Ureter (tissue), 1 donor: ENCODE measurements at places on chromosomes 6 and 20. TPM values are rescaled to one million over a fixed set of nuclear protein-coding genes. Genes with fewer than 3 reads are reported as not detected.

CLIC5 gene
- 8.0 TPM for total RNA-seq

DNA sequence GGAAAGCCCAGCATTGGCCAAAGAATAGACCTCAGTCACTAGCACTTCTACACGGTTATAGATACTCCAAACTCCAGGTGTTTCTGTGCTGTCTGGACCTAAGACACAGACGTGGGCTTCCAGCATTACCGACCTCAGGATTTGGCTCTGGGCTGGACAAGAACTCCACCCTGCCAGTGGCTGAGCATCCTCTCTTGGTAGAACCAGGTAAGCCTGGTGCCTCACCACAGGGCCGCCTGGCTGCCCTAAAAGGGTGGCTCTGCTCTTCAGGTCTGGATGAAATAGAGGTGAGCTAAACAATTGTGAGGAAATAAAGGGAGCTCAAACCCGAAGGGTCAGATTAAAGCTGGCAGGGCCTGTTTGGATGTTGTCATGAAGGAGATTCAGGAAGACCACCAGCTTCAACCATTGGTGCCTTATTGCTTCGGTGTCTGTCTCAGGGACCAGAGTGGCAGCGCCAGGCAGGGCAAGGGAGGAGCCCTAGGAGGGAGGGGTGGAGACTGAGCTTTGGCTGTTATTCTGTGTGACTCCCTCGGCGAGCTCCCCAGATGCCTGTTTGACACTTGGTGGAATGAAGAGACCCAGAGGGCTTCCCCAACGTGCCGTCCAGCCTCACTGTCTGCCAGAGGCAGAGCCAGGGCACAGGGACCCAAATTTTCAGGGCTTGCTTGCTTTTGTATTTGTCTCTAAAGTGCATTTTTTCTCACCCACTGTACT, 8.6 kb downstream of the SYNDIG1 start:
- DNase-seq = no peak

DNA sequence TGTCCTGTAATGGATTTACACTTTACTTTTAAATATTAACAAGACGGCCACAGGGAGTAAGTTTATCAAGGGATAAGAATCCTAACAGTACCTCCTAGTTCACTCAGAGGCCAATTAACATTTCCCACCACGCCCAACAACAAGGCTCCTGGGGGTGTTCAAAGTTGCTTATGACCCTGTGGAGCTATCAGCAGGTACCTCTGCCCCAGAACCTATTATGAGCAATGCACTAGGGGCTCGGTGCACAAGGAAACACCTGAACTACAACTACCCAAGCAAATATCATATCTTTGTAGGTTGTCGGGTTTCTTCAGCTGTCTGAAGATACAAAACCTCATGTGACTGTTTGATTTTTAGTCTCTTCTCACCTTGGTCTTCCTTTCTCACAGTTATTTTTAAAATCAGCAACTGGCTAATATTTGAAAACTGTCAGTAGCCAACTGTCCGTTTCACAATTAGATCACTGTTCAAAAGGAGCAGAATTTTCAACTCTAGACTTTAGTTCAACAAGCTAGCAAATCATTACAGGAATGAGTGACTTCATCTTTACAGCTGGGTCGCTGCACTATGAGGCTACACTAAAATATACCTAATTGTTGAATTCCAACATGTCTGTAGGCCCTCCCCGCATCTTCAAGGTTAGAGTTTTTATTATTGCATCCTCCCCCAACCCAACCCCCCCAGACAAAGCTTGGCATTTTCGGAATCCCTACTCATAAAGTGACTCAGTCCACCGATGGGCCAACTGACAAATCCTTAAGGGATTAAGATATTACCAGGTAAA, 38.1 kb downstream of the B4GALT5 start:
- no peak for DNase-seq

DNA sequence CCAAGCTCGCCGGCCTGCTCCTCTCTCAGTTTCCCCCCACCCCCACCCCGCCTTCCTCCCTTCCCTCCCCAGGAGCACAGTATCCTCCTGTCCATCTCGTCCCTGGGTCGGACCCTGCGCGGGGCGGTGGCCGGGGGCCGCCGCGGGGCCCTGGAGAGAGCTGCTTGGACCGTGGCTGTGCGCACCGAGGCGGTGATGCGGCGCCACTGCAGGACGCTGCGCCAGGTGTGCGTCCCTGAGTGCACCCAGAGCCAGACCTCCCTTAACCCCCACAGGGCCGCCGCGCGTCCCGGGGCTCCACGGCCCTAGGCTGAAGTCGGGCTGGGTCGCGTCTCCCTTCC, 2.2 kb downstream of the C20orf204 start:
- DNase-seq = no peak

CYP24A1 gene
- total RNA-seq = 10.4 TPM

SALL4 gene
- total RNA-seq = 2.3 TPM

TMEM151B gene
- not detected for total RNA-seq

KIAA1755 gene
- total RNA-seq = 3.9 TPM

DNA sequence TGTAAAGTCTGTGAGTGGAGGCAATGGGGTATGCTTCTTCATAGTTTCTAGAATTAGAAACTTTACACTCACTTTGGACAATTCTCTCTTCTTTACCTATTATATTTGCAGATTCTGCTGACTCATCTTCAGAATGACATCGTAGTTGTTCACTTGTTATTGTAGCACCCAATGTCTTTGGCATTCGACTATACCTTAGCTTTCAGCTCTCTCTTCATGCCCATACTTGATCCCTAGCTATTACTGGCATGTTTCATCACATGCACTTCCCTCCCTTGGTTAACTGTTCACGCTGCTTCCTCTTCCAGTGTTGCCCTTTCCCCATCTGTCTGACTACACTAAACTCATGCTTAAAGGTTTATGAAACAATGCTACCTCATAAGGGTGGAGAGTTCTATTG, 298.1 kb upstream of the TCF21 start:
- no peak for DNase-seq

DNA sequence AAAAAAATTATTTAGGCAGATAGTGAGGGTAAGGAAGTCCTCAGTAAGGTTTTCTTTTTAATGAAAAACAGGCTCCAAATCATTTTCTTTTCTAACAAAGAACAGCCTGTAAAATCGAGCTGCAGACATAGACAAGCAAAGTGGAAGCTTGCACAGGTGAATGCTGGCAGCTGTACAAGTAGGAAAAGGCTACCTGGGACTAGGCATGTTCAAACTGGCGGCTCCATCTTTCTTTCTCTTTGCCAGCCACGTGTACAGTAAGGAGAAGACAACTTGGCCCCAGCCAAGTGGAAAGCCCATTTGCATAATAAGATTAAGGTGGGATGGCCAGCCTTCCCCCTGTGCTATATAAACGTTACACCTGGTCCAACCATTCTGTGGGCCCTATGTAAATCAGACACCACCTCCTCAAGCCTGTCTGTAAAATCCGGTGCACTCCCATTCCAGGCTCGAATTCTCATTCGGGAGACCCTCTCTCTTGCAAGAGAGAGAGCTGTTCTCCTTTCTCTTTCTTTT, 27.0 kb upstream of the SLC2A12 start:
- no peak for DNase-seq
